A549 treated with CORT108297 at 1 μM for 4 hours (cell line): ENCODE measurements at places on chromosomes 7 and 10. TPM values are rescaled to one million over a fixed set of nuclear protein-coding genes. Genes with fewer than 3 reads are reported as not detected.

GPR37 gene
- 0.36 to 0.68 TPM (median 0.47 TPM) in 5 replicates for total RNA-seq

PRF1 gene
- total RNA-seq: not detected in 5 replicates

DNAAF5 gene
- 35.9 to 52.0 TPM (median 50.1 TPM) in 5 replicates for total RNA-seq

CLCN1 gene
- 0.02 to 0.08 TPM (median 0.07 TPM) in 4 of 5 replicates, not detected in the other for total RNA-seq

TSPAN12 gene
- 0.46 to 1.0 TPM (median 0.67 TPM) in 5 replicates for total RNA-seq

ANKRD7 gene
- total RNA-seq: 0.13 to 0.40 TPM (median 0.37 TPM) in 4 of 5 replicates, not detected in the other

ODAD2 gene
- total RNA-seq: 0.02 to 0.13 TPM (median 0.03 TPM) in 3 of 5 replicates, not detected in the others

LRRC18 gene
- total RNA-seq: not detected in 5 replicates

IKZF1 gene
- not detected in 5 replicates for total RNA-seq

MACC1 gene
- not detected in 5 replicates for total RNA-seq

NODAL gene
- not detected in 5 replicates for total RNA-seq

TEX47 gene
- total RNA-seq: not detected in 5 replicates

SSC4D gene
- 0.88 to 1.5 TPM (median 1.1 TPM) in 5 replicates for total RNA-seq

SPDYE2 gene
- total RNA-seq: not detected in 5 replicates

LRRD1 gene
- not detected in 5 replicates for total RNA-seq

ACTR3C gene
- 0.17 TPM in 1 of 5 replicates, not detected in the others for total RNA-seq

NPC1L1 gene
- total RNA-seq: 0.01 to 0.08 TPM (median 0.06 TPM) in 5 replicates

SYT15B gene
- total RNA-seq: 2.7 to 4.2 TPM (median 3.7 TPM) in 5 replicates

ELMO1 gene
- 1.6 to 2.3 TPM (median 1.8 TPM) in 5 replicates for total RNA-seq

HOXA4 gene
- 1.5 to 2.7 TPM (median 2.3 TPM) in 5 replicates for total RNA-seq

SLC13A1 gene
- total RNA-seq: not detected in 5 replicates

ZEB1 gene
- total RNA-seq: 6.1 to 9.2 TPM (median 8.6 TPM) in 5 replicates

ZCWPW1 gene
- 1.1 to 1.6 TPM (median 1.3 TPM) in 5 replicates for total RNA-seq

CPVL gene
- 0.12 to 0.62 TPM (median 0.34 TPM) in 5 replicates for total RNA-seq

NUTM2E gene
- 0.27 to 0.53 TPM (median 0.36 TPM) in 5 replicates for total RNA-seq

ACBD7 gene
- 0.72 to 1.1 TPM (median 0.80 TPM) in 5 replicates for total RNA-seq

LEP gene
- not detected in 5 replicates for total RNA-seq

ARHGAP22 gene
- total RNA-seq: 3.7 to 5.2 TPM (median 4.1 TPM) in 5 replicates

LLCFC1 gene
- not detected in 5 replicates for total RNA-seq

TWNK gene
- total RNA-seq: 37.5 to 46.4 TPM (median 41.9 TPM) in 5 replicates

CABCOCO1 gene
- 0.11 to 0.86 TPM (median 0.30 TPM) in 5 replicates for total RNA-seq

R3HCC1L gene
- total RNA-seq: 12.4 to 15.9 TPM (median 14.3 TPM) in 5 replicates

NRG3 gene
- total RNA-seq: not detected in 5 replicates

SLF2 gene
- 9.1 to 11.1 TPM (median 9.5 TPM) in 5 replicates for total RNA-seq

PRR15 gene
- total RNA-seq: 1.1 to 2.6 TPM (median 2.2 TPM) in 5 replicates

SUN3 gene
- 0.15 to 0.16 TPM in 2 of 5 replicates, not detected in the others for total RNA-seq

SEMA3D gene
- 0.05 to 0.06 TPM (median 0.06 TPM) in 3 of 5 replicates, not detected in the others for total RNA-seq

TMEM213 gene
- not detected in 5 replicates for total RNA-seq

FOXP2 gene
- total RNA-seq: not detected in 5 replicates

SRRM3 gene
- total RNA-seq: 6.3 to 10.0 TPM (median 8.5 TPM) in 5 replicates
